Activated CD4-positive, alpha-beta T cell treated with anti-CD3 and anti-CD28 coated beads, Interleukin-2, Interleukin-6, amounts not matched to agents 100 ng/mL and 50 ng/mL, durations not matched to agents 16 hours and 8 hours (primary cell): ENCODE measurements at places on chromosomes 2 and 18.

- DNase-seq = no peak
Measured at GRCh38 chr2:209441541-209441940, 17.7 kb downstream of the MAP2 start.

- DNase-seq = no peak
Measured at GRCh38 chr2:33291278-33292013, 185.0 kb upstream of the RASGRP3 start.

- DNase-seq = peak; percentile 70
Measured at GRCh38 chr2:191051825-191052778, 38.1 kb upstream of the STAT1 start.

GRCh38 chr2:176536439-176537133 is 267.3 kb downstream of the MTX2 start:
- DNase-seq = no peak

- DNase-seq = no peak
Measured at GRCh38 chr18:32138332-32138982, 46.8 kb downstream of the RNF138 start.

- DNase-seq = no peak
Measured at GRCh38 chr18:77254711-77255405, 5.2 kb downstream of the GALR1 start.

DNA sequence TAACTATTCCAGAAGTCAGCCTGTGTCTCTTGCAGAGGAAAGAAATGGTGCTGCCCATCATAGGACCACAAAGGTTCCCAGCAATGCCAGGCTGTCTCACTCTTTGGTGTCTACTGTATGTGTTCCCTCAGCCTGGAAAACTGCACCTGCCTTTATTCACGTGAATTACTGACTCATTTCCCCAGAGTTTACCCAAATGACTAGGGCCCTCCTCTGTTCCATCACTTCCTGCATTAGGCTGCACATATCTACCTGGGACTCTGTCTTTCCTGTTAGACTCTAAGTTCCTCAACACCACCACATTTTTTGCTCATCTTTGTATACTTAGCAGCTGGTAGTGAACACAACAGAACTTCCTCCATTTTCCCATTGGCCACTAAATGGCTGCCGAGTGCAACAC is 188.3 kb downstream of the FHOD3 start:
- DNase-seq = no peak

DNA sequence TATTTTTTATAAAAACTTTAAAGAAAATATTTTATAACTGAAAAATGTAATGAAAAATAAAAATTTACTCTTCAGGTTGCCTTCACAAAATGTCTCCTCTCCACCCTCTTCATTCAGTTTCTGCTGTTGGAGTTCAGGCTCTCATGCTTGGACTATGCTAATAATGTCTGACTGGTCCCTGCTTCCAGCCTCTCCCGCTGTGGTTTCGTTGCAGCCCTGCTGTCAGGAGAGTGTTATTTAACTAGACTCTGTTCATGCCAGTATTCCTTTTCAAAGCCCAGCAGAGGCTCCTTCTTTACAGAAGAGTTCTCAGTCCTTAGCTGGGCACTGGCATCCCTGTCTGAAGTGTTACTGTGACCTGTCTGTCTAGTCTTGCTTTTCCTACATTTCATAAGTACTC is 40.4 kb downstream of the CLIP4 start:
- DNase-seq = no peak

DNA sequence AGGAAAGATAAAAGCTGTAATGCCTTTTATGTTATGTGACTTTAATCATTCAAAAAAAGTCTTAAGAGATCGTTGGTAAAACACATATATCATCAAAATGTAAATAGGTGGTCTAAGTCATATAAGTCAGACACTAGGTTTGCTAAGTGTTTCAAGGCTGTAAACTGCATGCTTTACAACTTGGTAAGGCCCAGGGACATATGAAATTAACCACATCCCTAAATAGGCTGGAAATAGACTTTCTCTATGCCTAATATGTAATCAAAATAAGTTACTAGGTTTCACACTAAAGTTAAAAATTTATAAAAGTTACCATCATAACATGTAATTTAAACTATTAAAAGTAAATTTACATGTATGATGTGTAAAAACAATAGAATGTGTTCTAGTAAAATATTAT is 946.3 kb upstream of the LRATD1 start:
- no peak for DNase-seq

GRCh38 chr2:55907686-55908085 is 15.9 kb downstream of the EFEMP1 start:
- DNase-seq = no peak

DNA sequence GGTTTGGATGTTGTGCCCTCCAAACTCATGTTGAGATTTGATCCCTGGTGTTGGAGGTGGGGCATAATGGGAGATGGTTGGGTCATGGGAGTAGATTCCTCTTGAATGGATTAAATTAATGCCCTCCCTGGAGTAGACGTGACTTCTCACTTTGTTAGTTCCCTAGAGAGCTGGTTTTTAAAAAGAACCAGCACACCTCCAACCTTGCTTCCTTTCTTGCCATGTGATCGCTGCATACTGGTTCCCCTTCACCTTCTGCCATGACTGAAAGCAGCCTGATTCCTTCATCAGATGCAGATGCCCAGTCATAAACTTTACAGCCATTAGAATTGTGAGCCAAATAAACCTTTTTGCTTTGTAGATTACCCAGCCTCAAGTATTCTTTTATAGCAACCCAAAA is 21.7 kb downstream of the MTA3 start:
- DNase-seq = no peak

GRCh38 chr2:48319863-48320262 is 210.1 kb upstream of the STON1 start:
- DNase-seq = no peak

DNA sequence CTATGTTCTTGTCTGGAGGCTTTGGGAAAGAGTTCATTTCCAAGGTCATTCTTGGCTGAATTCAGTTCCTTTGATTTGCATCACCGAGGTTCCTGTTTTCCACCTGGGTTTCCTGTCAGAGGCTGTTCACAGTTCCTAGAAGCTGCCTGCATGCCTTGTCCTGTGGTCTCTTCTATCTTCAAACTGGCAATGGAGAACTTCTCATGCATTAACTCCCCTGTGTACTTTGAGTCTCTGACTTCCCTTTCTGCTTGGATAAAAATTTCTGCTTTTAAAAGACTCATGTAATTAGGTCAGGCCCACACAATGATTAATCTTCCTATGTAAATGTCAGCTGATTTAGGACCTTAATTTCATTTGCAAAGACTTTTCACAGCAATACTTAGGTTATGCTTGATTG is 499.3 kb upstream of the FANCL start:
- no peak for DNase-seq

DNA sequence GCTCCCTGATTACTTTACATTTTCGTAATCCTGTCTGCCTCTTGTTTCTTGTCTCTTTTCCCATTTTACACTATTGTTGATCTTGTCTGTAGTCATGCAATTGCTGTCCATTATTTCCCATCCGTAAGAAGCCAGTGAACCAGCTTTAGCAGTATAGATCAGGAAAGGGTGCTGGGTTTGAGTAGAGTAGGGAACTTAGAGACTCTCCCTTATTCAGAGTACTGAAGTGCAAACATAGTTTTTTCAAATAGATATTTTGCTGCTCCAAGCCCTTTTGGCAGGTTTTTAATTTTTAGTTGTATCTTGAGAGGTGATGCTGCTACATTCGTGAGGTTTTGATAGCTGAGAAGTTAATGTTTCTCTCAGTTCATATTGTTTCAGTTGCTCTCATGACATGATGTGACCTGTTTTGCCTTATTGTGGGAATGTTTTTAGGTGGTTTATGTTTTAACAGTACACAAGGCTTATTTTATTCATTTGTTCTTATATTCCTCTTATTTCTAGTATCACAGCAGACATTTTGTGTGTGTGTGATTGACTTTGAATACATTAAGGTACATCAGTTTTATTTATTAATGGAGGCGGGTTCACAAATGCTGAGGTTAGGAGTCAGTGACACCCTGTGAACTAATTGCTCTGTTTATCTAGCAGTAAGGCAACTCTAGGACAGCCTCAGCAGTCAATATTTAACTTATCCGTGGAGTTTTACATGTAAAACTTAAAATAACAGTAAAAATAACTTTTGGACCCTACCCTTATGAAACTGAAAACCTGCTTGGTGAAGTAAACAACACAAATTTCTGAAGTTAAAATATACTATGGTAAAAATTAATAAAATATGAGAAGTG is 118.4 kb downstream of the ZNF407 start:
- DNase-seq = no peak

- DNase-seq = no peak
Measured at GRCh38 chr2:78985558-78985957, 39.9 kb upstream of the REG3G start.

DNA sequence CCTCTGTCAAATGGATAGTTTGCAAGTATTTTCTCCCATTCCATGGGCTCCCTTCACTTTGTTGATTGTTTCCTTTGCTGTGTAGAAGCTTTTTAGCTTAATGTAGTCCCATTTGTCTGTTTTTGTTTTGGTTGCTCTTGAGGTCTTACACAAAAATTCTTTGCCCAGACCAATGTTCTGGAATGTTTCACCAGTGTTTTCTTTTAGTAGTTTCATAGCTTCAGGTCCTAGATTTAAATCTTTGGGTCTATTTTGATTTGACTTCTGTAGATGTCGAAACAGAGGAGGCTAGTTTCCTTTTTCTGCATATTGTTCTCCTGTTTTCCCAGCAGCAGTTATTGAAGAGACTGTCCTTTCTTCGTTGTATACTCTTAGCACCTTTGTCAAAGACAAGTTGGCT is 351.6 kb downstream of the PTPRM start:
- no peak for DNase-seq

DNA sequence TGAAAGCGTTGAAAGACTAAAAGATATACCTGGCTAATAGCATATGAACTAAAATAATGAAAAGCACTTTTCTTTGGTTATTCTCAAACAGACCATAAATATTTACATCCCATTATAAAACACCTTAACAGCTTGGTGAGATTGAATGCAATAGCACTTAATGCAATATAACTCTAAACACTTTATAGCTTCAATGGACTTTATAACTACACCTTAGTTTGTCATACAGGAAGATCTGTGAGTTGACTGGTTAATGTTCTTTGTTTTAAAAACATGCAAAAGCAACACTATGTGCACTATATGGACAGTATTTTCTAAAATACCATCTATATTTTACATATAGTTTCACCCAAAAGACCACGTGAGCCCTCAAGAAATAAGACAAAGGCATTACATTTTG is 353.3 kb upstream of the ACVR2A start:
- no peak for DNase-seq

DNA sequence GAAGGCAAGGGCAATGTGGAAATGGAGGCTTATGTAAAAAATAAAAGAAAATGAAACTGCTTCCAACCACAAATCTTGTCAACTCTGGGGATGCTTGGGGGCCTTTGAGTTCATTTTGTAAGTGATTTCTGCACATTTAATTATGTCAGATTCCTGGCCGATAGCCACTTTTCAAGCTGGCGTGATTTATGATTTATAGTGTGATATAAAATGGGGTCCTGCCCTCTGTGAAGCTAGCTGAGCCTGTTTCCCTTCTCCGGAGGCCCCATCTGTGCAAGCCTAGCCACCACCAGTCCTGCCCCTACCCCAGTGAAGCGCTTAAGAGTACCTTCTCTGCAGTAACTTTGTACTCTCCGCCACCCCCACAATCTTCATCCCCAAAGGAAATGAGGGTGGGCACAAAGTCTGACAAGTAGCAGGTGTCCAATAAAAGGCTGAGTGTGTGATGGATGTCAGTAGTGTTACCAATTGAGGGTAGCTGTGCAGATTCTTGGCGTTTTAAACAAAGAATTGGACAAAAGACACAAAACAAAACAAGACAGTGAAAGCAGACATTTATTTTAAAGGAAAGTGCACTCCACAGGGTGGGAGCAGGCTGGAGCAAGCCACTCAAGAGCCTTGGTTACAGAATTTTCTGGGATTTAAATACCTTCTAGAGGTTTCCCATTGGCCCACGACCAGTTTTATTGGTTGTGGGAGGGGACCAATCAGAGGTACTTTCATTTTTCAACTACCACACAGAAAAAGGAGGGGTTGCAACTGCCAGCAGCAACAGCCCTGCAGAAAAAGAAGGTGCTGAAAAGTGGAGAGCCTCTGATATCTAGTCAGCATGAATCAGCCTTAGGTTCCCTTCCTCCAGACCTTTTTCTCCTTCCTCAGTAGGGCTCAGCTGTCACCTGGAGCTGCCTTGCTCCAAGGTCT is 39.0 kb upstream of the SIX3 start:
- DNase-seq = no peak

DNA sequence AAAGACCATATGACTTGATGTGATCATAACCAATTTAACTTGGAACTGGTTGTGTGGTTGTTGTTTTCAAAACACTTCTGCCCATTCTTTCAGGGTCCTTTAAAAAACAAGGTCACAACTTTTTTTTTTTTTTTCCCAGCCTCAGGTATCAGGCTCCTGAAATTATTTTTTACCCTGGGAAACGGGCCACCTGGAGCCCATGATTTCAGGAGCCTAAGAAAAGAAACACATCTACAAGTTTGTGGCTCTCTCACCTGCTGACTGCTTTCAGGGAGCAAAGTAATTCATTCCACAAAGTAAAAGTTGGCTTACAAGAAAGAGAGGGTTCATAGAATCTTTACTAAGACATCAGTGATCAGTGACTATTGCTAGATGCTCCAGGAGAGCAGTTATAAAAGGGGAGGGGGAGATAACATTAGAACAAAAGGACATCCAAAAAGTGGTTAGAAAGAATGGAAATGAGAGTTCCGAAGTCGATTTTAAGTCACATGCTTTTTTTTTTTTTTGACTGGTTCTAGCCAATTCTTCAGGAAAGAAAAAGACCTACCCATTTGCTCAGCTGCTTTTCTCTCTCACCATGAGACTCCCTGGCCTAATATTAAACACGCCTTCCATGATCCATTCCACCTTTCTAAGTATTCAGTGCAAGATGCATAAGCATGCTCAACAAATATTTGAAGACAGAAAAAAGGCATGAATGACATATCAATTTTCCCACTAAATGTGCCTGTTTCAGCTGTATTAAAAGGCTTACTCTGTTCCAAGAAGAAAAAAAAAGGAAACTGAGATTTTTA is 267.3 kb downstream of the LRATD1 start:
- DNase-seq = no peak

- DNase-seq = peak; percentile 85
Measured at GRCh38 chr18:76374330-76375281, 120.4 kb downstream of the ZNF516 start.

DNA sequence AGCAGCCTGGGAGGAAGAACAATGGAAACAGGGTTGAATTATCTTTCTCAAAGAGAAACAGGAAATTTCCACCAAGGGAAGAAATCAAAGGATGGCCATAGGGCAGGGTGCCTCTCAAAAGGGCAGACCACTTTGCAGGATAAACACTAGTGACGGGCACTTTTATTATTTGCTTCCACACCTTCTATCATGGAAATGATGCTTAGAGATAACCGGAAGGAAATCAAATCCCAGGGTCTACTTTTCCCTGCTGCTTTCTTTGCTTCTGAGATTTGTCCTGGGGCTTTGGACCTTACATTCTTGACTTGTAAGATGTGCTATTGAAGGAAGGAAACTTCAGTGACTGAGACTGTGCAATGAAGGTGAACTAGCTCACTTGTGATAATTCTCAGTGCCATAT is 1.1 kb upstream of the SCN9A start:
- no peak for DNase-seq
